Stimulated activated CD8-positive, alpha-beta memory T cell treated with anti-CD3 and anti-CD28 coated beads, Interleukin-12 subunit alpha, Interleukin-12 subunit beta, amount 100 ng/mL, for 1 hour (primary cell): ENCODE measurements at places on chromosomes 2 and 18.

DNA sequence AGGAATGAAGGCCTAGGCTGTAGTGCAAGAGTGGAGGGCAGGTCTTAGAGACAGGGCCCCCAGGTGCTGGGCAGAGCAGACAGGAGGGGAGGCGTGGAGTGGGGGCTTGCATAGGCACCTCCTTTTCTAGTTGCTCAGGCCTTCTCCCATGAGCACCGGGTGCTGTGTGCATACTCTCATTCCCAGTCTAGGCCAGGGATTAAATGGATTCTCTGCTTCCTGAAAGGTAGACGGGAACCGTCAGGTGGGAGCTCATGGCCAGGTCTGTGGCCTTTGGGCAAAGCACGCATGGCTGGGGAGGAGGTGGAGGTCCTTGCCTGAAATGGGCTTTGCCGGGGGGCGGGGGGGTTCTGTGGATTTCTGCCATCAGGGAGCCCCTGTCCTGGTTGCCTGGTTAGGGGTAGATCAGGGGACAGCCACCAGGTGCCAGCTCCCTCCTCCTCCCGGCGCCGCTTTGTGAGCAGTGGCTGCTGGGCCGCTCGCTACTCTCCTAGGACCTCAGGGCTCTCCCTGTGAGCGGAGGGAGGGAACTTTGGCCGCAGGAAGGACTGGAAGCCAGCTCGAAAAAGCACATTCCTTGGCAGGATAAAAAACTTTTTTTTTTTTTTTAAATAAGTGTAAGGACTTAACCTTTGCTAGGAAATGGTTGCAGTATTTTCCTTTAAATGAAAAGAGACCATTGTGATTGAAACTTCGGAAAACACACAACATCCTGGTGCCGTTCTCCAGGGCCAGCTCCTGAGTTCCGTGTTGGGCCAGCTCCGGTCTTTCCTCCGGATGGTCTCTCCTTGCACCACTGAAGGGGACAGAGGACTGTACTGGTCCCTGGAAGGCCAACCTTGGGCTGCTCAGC, 82.8 kb upstream of the HAAO start:
- DNase-seq, result no peak

GRCh38 chr2:69023236-69023635, 10.3 kb downstream of the ANTXR1 start:
- no peak for DNase-seq

DNA sequence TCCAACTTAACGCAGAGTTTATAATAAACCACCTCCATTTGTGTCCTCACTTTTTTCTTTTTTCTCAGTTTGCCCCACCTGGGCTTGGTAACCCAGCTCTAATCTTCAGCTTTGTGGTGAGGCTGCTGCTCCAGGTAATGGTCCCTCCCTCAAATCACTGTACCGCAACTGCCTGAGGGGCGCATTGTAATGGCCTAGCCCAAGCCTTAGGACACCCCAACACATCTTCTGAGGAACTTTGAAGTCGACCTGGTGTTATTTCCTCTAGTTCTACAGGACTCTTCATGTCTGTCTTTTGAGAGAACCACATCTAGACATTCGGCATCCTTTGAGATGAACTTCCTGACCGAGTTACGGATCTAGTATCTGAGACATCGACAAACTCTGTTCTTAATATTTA, 99.7 kb downstream of the PLEKHM3 start:
- DNase-seq, result no peak

DNA sequence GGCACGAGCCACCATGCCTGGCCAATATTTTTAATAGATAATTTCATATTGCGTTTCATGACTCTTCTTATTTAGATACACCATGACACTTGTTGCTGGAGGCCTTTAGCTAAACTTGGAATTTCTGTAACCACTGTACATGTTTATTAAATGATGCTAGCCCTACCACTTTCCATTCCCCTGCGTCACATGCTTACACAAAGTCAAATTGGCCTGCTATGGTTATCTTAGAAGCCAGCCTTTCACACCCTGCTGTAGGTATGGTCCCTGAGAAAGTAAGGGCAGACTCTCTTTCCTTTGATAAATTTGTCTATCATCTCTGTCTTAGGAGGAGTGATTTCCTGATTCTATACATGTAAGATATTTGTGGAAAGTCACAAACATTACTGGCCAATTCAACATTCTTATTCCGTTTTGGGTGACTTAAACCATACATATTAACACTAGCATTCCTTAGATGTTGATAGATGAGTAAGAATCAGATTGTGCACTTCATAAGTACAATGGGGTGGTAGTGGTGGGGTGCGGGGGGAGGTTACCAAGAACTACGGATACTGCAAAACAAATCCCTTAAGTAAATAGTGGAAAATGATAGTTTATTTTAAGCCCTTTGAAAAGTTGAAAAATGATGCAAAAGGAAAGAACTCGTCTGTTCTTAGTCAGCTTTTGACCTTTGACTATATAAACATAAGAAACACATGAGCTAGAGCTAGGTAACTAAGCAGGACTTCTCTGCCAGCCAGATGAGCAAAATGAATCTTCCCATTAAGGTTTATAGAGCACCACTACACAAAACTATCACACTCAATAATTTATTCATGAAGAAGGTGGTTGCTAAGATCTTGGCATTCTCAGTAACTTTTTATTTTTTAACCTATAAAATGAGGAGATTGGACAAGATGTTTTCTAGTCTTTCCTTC, 7.9 kb upstream of the NDUFV2 start:
- DNase-seq, result no peak

DNA sequence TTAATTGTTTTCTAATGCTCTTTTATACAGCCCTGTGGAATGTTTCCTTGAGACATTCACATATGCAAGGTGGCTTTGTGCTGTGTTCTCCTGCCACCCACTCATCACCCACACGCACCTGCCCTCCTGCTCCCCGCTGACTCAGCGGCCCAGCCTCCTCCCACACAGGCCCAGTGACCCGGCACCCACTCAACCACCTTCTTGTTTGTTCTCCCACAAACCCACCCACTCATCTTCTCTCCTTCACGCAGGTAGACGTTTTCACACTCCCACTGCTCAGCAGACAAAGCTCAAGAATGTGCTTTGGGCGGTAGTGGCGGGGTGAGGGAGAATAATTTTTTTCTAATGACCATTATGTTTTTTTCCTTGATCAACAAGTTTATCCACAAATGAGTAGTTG, 28.6 kb upstream of the NEMP2 start:
- DNase-seq, result peak; percentile 22

DNA sequence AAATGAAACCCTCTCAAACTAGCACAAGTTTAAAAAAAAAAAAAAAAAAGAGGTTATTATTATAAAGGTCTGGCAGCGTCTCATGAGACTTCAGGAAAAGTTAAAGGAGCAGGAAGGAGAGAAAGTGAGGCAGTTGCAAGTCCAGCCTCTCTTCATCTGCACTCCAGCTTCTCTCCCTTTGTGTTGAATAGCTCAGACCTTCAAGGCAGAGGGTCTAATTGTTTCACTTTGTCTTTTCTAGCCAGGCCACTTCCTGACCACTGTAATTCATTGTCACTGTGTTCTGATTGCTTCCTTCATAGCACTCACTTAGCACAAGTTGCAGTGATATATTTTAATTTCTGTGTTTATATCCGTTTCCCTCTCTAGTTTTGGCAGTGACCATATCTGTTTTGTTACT, 99.9 kb downstream of the SPATS2L start:
- DNase-seq, result no peak

DNA sequence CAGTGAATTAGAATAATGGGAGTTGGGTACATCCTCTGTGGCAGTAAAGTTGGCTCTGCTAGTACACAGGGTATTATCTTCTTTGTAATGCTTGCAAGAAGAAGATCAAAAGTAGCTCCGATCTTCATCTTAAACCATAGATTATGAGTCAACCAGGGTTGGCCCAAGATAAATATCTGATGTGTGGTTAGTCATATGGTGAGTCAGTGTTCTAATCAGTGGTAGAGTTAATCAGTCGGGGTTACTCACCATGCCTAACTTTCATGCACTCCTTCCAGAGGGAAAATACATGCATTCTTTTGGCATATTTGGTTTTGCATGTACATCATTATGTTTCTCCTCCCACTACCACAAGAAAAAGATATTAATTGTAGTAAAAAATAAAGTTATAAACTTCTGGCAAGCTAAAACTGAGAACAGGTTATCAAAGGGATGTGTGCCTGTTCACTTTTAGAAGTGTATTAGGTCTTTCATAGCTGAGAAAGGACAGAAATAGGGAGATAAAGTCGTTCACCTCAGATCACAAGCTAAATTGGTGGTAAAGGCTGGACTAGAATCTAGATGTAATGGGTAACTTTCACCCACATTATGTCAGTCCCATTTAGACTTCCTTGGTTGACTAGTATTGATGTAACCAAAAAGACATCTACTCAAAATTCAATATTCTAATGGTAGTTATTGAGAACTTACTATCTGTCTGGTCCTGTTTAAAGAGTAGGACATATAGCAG, 684.4 kb downstream of the IRS1 start:
- no peak for DNase-seq

DNA sequence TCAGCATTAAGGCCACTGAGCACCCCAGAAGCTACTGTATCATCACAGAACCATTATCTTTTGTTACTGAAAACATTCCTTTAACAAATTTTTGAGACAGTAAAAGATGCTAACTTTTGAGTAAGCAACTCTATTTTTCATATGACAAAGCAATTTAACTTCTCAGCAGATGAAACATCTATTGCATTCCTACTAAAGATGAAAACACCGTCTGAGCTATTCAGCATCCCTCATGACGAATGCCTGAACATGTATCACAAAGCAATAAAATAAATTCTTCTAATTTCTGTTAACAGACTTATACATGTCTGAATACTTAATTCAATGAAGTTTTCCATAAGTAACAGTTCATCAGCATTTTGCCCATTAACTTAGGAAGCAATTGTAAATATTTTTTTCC, 23.9 kb downstream of the CHN1 start:
- DNase-seq, result no peak

GRCh38 chr2:43375746-43376522, 149.5 kb upstream of the ZFP36L2 start:
- no peak for DNase-seq

DNA sequence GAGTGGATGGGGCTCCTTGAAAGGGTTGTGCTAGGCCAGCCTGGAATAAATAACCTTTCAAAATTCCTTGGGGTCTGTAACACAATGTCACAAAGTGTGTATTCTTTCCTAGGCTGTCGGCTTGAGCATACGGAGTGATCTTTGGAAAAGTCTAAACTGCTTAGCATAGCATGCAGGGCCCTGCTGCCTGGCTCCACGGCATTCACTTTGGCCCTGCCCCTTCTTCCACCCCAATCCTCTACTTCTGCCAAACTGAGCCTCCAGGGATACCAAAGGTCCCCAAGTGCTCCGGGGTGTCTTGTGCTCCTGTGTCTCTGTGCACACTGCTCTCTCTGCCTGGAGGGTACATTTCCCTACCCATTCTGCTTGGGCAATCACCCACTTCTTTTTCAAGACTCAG, 196.1 kb downstream of the LTBP1 start:
- DNase-seq, result no peak

DNA sequence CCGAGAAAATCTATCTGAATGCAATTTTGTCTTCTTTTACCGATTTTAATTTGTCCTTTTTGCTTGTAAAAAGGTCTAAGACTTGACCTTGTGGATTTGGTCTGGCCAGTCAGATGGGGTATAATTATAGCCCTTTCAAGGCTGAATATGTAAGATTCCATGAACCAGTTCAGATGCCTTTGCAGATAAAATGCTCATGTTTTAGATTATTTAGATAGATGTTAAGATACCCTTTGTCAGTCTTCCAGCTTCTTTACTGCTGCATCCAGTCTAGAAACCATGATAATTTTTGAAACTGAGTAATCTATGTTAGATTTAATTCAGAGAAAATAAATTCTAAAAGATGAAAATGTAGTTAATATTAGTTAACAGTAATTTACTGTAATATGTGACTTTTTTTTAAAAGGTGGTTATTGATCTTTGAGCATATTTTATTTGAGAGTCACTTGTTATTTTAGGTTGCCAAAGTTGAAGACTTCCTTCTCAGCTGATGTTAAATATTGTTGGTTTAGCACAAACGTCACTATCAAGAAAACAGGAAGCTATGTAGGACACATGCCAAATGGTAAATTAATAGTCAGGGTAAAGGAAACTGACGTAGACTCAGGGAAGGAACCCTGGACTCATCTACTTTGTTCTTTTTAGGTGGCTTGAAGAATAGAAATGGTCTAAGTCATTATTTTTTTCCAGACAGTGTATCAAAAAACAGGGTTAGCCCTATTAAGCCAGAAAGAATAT, 29.8 kb downstream of the BABAM2 start:
- DNase-seq, result no peak

- no peak for DNase-seq
Observed at GRCh38 chr2:71546275-71546638, 92.9 kb downstream of the DYSF start.

- DNase-seq, result no peak
Observed at GRCh38 chr18:10101729-10102128, 187.9 kb downstream of the VAPA start.

- no peak for DNase-seq
Observed at GRCh38 chr2:44944952-44945612, 3.6 kb downstream of the SIX3 start.

DNA sequence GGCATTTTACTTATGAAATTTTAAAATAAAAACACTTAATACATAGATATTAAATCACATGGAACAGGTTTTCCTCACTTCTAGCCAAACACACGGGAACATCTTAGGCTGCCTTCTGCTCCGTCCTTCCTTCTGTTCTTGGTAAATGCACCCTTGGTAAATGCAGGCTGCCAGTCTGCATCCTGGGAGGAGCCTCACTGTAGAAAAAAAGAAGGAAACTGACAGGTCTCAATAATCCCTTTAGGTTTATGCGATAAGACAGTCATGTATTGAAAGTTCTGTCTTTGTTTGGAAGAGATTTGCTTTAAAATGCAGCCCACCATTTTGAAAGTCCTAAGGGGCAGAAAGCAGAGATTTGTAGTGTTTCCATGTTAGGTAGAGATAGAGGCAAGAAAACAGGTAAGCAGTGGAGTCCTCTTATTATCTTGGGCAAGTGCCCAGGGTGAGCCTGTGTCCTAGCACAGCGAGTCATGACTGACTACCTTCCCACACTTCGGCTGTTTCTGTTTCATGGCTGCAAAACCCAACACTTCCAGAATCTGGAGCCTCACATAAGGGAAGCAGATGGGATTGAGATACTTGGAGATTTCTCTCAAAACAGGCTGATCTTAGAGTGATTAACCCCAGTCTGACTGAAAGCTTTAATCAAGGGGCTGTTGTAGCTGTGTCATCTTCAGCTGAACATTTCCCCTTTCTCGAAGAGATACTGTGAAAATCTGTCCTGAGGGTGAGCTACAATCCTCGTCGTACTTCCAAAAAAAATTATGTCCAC, 131.4 kb upstream of the MAP3K20 start:
- DNase-seq, result no peak

GRCh38 chr18:5463390-5463789, 80.4 kb downstream of the EPB41L3 start:
- no peak for DNase-seq

GRCh38 chr18:67845035-67845434, 328.5 kb upstream of the DSEL start:
- DNase-seq, result no peak

DNA sequence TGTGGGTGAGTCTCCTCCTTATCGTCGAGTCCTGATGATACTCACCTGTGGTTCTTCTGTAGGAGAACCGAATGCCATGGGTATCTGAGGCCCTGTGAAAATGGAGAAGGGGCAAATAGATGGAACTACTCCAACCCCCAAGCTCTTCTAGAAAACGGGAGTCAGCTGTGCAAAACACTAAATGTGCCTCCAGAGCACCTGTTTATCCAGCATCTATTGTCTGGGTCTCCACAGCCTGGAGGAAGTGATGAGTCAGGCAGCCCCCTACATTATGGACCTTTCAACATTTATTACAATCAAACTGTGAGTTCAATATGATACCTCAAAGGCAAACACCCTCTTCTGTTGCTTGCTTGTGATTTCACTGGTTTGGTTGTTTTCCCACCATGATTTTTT, 9.8 kb upstream of the LRRFIP1 start:
- DNase-seq, result no peak

- no peak for DNase-seq
Observed at GRCh38 chr2:174997110-174997509, 8.1 kb downstream of the CHN1 start.
